HCT116 (cell line): ENCODE measurements at places on chromosomes 2 and 18. TPM values are rescaled to one million over a fixed set of nuclear protein-coding genes. Genes with fewer than 3 reads are reported as not detected.
A peak's percentile ranks its signal among the peaks of the same experiment; 100 is the strongest.

TMEM169 gene
- total RNA-seq = 0.42 TPM

DNA sequence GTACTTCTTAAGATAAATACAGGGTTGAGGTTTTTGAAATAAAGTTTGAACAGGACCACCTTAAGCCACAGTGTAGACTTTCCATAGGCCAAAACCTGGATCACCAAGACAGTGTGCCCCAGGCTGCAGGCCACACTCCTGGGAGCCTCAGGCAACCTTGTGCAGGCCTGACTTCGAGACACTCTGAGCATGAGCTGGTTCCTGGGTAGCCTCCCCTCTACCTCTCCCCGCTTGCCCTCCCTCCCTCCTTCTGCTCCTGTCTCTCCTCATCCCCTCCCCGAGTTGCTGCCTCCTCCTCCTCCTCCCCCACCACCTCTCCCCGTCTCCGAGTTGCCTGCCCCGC, 10.6 kb upstream of the PROC start:
- no peak for DNase-seq

GRCh38 chr2:9244985-9245544, 38.5 kb downstream of the ASAP2 start:
- DNase-seq = no peak

GREB1 gene
- 6.2 TPM for total RNA-seq

GRCh38 chr2:69168144-69168813, 155.3 kb downstream of the ANTXR1 start:
- DNase-seq = no peak

GRCh38 chr18:79393635-79394533, 1.8 kb upstream of the NFATC1 start:
- DNase-seq = peak; percentile 44

- no peak for DNase-seq
Measured at GRCh38 chr2:16640867-16641266, 24.8 kb downstream of the CYRIA start.

DNA sequence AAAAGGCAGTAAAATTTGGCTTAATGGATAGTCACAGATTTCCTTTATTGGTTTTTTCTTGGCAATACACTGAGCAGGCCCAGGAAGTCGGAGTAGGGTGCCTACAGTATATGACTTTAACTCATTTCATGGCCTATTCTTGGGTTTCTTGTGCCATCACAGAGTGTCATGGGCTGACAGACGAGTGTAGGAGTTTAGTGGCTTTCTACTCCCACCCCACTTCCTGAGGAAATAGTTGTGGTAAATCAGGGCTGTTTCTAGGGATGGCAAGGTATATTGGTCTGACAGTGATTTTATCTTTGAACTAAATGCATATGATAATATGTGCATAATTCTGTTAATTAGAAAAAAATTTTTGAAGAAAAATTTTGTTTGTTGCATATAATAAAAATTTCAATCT, 100.1 kb downstream of the PLCL1 start:
- no peak for DNase-seq

- DNase-seq = no peak
Measured at GRCh38 chr2:176175709-176176607, 12.5 kb upstream of the HOXD1 start.

TXNDC2 gene
- 0.12 TPM for total RNA-seq

DNA sequence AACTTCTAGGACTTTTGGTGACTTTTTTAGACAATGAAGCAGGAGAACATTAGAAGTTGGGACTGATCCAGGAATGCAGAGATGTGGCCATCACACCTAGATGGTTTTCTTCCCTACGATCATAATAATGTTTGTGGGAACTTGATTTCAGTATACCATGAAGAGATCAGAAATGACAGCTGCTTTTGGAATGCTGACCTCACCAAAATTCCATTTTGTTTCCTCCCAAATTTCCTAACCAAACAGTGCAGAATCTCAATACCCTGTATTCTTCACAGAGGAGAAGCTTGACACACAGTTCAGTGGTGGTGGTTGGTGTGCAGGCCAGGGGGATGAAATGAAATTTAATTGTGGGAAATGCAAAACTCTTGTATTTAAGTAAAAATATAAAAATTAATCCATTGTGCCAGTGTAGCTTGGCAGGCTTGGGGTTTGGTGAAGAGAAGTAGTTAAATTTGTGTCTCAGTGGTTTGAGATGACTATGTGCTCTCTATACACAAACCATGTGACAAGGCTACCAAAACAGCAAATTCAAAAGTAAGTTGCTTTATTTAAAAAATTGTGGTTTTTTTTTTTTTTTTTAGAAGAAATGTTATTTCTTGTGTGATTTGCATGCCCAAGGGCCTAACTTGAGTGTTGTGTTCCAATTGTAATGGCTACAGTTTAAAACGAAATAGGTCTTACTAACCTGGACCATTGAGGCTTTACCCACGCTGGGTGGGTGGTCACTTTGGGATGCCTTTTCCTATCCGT, 252.4 kb downstream of the LPIN1 start:
- DNase-seq = no peak

GRHL1 gene
- total RNA-seq = 8.5 TPM

GRCh38 chr2:27241761-27242613, 20.9 kb downstream of the SLC30A3 start:
- DNase-seq = no peak

DNA sequence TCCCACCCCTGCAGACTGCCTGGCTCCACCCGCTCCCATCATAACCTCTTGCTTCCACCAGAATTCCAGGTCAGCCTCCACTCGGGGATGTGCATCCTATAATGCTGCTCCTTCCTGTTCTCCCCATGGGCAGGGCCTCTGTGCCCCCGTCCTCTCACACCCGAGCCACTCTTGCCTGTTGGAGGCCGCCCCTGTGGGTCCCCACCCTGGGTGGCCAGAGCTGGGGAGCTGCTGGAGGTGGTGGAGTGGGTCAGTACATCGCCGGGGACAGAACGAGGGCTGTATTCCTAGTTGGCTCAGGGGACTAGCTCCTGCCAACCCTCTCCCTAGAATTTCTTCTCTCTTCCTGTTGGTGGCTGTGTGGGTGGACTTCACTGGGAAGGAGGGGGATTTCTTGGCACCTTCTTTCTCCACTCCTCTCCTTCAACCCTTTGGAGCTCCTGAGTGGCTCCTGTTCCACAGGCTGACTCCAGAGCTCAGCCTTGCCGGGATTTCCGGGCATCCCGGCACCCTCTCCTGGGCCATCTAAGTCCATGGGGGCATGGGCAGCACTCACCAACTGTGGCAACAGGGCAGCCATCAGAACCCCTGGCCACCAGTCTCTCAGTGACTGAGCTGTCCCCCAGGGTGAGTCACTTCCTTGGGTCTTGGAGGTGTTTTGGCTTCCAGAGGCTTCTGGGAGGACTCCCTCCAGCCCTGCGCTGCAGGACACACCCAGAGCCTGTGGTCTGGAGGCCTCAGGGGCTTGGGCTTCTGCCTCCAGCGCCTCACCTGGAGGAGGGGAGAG, 88.2 kb upstream of the MCFD2 start:
- DNase-seq = peak; percentile 54

GRCh38 chr2:212032032-212032431, 506.6 kb downstream of the ERBB4 start:
- DNase-seq = no peak

TUBA3D gene
- total RNA-seq = not detected

BMP10 gene
- total RNA-seq = not detected

DNA sequence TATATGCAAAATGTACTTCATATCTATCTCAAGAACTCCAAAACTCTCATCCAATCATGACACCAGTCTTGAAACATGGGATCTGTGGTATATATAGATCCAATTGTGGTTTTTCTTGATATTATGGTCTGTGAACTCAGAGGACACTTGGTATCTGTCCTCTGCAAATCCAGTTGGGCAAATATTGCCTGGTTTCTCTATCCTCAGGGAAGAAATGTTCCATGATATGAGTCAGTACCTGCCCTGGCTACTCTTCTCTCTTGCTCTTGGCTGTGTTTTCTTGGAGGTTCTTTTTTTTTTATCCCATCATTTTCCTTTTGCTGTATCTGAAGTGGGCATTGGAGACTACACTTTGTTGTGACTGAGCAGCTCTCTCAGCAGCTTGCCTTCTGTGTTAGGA, 10.9 kb downstream of the NBEAL1 start:
- no peak for DNase-seq

GRCh38 chr2:170217778-170218251, 39.9 kb downstream of the MYO3B start:
- DNase-seq = no peak

DNA sequence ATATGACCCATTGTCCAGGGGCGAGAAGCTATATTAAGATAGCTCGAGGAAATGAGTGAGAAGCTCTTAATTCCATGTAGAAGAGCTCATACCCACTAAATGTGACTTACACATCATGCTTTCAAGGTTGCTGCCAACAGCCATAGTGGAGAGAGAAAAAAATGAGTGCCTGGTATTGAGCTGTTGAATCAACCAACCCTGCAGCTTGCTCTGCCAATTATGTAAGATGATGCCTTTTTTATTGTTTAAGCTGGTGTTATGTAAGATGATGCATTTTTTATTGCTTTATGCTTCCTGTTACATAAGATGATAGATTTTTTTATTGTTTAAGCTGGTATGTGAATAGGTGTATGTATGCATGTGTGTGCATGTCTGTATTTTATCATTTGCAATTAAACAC, 228.2 kb downstream of the CCDC178 start:
- no peak for DNase-seq

DNA sequence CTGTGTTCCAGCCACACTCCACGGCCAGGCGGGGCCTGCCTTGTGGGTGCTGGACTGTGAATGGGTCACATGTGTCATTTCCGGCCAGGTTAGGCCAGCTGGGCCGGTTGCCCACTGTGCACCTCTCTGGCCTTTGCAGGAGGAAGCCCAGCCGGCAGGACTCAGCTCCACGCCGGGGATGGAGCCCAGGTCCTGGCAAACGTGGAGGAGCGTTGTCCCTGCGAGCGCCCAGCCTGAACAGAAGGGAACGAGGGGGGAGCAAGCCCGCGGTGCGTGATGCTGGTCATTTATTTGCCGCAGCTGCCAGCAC, 152.9 kb downstream of the PXDN start:
- DNase-seq = no peak

DNA sequence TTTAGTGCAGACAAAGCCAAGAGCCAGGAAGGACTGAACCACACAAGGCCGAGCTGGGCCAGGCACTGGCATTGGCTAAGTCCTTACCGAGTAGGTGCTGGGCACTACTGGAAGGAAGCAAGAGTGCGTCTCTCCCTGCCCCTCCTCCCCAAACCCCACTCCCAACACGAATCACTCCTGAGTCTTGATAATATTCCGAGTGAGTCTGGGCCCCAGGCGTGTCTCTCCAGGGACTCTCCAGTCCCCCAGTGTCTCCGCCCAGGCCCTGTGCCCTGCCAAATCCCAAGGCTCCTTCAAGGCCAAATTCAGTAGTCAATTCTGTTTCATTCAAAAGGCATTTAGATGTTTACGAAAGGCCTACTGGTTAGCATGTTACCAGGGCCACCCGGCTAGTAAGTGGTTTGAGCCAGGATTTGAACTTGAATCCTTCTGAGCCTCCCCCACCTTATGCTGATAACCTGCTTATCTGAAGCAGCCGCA, 82.8 kb downstream of the GLI2 start:
- no peak for DNase-seq

DNA sequence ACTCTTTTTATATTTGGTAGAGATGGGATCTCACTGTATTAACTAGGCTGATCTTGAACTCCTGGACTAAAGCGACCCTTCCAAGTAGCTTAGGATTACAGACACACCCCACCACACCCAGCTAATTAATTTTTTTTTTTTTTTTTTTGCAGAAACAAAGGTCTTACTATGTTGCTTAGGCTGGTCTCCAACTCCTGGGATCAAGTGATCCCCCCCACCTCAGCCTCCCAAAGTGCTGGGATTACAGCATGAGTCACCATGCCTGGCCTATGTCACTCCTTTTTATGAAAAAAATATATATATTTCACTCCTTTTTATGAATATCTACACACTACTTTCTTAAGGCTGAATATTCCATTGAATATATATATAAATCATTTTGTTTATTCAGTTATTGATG, 162.8 kb downstream of the MGAT5 start:
- DNase-seq = no peak

CLEC4F gene
- not detected for total RNA-seq

DNA sequence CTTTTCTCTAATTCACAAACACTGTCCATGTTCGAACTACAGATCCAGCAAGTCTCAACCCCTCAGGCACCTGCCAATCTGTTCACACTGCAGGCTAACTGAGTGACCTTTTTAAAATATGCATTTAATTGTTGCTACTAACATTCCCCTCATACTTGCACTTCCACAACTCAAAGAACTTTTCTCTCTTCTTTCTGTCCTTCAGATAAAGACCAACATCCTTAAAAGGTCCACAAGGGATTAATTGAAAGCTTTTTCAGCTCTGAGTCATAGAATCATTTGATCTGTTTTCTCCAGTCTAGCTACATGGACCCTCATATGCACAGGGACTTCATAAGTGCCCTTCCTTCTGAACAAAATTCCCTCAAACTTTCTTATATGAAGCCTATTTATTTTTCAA, 1321.2 kb downstream of the DPP10 start:
- no peak for DNase-seq

DNA sequence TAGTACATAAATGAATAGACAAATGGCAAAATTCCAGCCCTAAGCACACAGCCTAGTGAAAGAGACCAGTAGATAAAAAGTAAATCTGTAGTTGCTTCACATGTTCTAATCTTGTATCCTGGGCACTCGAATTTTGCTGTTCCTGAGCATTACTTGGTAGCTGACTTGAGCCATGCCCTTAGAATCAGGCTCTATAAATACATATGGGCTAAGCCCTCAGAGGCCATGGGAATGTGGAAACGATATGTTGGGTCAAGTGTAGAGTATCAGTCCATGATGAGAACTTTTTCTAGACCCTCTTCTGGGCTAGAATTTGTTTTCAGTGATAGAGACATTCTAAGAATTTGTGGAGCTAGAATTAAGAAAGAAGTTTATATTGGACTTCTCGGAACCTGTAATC, 21.9 kb downstream of the ELAC1 start:
- no peak for DNase-seq

DNA sequence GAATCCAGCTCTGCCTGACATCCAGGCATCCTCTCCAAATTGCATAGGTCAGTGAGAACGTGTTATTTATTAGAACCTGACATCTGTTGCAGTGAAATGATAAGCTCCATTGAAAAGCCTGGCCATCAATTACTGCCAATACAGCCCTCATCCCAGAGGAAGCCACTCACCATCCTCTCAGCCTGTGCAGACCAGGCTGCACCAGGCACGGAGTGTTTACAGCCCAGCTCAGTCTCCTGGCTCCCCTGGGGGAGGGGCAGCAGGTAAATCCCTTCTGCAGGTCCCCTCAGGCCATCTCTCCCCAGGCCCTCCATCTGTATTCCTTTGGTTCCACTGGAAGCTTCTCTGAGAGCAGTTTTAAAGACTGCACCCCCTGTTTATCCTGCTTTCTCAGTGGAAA, 82.6 kb upstream of the FOSL2 start:
- DNase-seq = no peak

DNA sequence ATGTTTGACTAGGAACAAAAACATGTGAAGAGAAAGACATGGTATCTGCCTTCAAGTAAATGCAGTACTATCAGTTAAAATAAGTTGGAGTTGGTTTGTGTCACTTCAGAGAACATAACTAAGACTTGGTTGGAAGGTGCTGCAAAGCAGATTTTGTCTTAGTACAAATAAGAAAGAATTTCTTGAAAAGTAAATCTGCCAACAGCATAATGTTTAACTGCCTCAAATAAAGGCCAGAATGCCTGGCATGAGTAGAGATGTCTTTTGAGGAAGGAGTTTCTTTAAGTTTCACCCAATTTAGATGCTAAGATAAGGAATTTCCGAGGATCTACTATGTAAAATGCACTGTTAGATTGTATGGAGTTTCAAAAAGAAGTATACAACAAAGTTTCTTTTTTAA, 409.7 kb downstream of the PIK3C3 start:
- no peak for DNase-seq

- no peak for DNase-seq
Measured at GRCh38 chr2:12606472-12607000, 110.2 kb upstream of the TRIB2 start.
